ENCODE measurements at places on chromosomes 3 and 15.

DNA sequence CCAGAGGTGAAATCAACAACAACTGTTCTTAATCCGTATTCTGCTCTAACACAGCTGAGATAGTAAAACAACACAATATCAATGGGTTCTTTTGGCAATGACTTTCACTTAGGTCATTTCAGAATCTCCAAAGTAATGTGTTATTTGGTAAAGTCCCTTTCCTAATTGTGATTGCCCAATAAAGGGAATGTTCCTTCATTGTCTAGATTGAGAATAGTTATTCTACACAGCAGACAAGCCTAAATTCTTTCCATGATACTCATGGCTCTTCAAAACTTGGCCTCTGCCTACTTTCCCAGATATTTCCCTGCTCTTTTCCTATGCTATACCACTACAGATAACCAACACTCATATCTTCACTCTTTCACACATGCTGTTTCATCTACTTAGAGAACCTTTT lies 219.8 kb downstream of the FMN1 start:
- no peak for DNase-seq

DNA sequence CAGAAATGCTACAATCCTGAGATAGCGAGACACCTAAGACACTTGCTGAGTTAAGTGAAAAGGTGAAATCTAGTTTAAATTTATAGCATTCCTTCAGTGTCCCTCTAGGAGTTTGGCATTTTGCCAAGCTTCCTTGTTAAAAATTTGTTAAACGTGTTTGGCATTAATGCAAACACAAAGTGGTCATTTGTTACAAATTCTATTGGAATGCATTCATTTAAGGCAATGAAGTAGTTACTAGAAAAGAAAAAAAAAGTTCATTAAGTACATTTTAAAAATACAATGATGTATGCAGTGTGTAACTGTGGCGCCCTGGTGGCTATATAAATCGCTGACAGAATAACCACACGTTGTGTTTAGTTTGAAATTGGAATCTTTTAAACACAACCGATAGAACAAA lies 31.3 kb upstream of the WNT5A start:
- DNase-seq = no peak

- no peak for DNase-seq
These were observed 1.1 kb upstream of the WWTR1 start for GRCh38 chr3:149658744-149659497.

DNA sequence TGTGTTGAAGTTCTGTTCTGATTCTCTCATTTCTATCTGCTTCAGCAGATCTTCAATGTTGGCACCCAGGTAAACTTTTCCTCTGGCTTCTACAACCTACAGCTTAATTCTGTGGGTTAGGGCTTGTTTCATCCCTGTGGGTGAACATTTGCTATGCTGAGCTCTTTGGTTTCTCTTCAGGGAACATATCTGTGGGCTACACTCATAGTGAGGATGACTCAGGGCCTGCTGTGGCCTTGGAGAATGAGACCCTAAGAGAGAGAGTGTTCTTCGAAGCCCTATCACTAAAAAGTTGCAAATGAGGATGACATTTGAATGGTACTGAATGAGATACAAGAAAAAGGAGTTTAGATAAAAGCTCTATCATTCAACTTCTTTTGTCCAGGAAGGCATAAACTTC lies 346.2 kb upstream of the CBLB start:
- DNase-seq = peak; percentile 47

DNA sequence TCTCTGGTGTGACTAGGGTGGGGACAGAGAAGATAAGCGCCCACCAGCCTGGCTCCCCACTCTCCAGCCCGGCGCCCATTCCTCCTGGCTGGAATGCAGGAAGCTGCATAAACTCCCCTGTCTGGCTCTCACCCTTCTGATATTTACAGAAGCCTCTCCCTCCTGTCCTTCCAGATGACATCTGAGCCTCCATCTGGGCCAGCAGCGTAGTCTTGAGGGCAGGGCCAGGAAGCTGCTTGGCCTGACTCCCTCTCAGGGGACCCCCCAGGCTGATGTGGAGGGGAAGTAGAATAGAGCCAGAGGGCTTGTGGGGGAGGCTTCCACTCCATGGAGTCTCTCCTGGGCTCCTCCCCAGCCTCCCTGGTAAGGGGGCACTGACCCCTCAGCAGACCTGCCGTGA lies 49.9 kb downstream of the LINGO1 start:
- no peak for DNase-seq

- DNase-seq = no peak
These were observed 31.0 kb upstream of the FAM3D start for GRCh38 chr3:58697561-58697960.

- DNase-seq = peak; percentile 65
These were observed 353.2 kb upstream of the PROK2 start for GRCh38 chr3:72137865-72138861.

DNA sequence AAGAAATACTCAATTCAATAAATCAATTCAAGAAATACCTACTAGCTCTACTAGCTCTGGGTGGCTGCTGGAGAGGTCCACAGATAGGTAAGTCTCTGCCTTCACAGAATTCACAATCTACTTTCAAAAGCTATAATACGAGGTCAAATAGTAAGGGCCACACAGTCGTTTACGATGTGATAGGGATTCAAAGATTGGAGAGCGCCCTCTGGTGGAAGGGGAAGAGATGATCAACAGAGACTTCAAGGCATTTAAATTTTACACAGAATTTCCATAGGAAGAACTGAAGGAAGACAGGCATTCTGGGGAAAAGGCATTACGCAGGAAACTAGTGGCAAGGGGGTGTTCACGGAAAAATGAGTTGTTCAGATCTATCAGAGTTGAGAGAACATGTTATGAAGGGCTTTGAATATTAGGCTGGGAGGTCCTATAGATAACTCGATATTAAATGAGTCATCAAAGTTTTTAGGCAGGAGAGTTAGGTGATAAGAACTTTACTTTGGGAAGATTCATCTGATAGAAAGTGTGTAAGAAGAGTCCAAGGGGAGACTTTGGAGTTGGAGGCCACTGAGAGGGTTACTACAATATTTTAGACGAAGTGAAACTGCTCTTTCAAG lies 128.8 kb downstream of the FRMD5 start:
- DNase-seq = peak; percentile 78

DNA sequence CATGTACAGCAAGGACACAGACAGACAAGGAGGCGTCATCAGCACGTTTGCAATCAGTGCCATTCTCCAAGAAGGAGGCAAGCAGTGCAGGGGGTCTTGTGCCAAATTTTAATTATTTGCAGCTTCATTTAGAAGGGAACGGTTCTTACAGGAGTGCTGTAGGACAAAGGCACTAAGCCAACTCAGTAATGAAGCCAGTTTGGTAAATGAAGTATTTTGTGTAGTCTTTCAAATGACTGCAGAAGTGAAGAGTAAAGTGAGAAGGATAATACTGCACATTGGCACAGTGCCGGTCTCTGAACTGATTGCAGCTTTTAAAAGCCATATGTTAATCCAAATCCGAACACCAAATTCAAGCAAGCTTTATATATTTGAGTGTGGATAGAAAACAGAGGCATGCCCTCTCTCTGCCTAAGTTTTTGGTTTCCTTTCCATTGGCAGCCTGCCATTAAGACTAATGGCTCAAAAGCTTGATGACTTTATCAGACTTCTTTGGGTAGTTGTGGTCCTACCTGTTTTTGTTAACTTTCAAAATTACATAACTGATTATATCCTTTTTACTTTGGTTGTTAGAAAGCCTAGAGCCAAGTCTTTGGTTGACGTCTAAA lies 101.3 kb downstream of the SENP2 start:
- no peak for DNase-seq

GRCh38 chr15:37933666-37934065 lies 774 bp upstream of the TMCO5A start:
- no peak for DNase-seq

- DNase-seq = no peak
These were observed 278.0 kb downstream of the CGGBP1 start for GRCh38 chr3:87780811-87781210.

DNA sequence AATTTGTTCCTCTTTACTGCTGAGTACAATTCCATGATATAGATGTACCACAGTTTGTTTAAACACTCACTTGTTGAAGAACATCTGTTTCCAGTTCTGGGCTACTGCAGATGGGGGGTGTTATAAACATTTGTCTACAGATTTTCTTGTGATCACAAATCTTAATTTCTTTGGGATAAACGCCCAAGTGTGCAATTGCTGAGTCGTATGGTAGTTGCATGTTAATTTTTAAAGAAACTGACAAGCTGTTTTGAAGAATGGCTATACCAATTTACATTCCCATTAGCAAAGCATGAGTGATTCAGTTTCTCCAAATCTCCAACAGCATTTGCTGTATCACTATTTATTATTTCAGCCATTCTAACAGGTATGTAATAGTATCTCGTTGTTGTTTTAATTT lies 242.0 kb upstream of the MRPL3 start:
- no peak for DNase-seq

Data from stimulated activated CD8-positive, alpha-beta memory T cell treated with anti-CD3 and anti-CD28 coated beads, Interleukin-4, amount 100 ng/mL, for 48 hours (primary cell).